Activated CD4-positive, alpha-beta T cell treated with anti-CD3 and anti-CD28 coated beads, Interleukin-2, amount 10 ng/mL, durations not matched to agents 7 days and 5 days (primary cell): ENCODE measurements at places on chromosomes 2 and 18.

- DNase-seq = no peak
Observed at GRCh38 chr2:567865-568638, 109.2 kb downstream of the TMEM18 start.

- no peak for DNase-seq
Observed at GRCh38 chr2:223889229-223889628, 51.8 kb upstream of the AP1S3 start.

- DNase-seq = no peak
Observed at GRCh38 chr2:40721595-40721994, 269.7 kb upstream of the SLC8A1 start.

DNA sequence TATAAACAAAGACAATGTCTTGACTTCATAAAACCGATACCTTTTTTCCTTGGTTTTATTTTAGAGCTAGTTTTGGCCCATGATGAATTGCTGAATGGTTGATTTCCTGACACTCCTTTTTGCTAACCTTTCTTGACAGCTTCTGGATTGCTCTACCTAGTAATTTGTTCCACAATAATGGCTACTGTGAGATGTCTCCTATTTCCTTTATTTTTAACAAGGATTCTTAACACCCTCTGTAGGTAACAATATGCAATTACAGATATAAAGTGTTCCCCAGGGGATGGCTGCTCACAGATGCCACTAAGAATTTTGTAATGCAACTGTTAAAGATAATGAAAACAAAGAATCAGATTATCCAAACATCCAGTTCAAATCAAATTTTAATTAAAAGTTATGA, 100.8 kb upstream of the ATP5MC3 start:
- DNase-seq = no peak

- no peak for DNase-seq
Observed at GRCh38 chr18:75128051-75128605, 80.8 kb downstream of the PTGR3 start.
